ENCODE measurements at places on chromosomes 6 and 20.

GRCh38 chr6:126767711-126768110, 350.8 kb upstream of the RSPO3 start:
- no peak for DNase-seq

- DNase-seq, result no peak
Observed at GRCh38 chr20:23198815-23199214, 112.7 kb upstream of the CD93 start.

DNA sequence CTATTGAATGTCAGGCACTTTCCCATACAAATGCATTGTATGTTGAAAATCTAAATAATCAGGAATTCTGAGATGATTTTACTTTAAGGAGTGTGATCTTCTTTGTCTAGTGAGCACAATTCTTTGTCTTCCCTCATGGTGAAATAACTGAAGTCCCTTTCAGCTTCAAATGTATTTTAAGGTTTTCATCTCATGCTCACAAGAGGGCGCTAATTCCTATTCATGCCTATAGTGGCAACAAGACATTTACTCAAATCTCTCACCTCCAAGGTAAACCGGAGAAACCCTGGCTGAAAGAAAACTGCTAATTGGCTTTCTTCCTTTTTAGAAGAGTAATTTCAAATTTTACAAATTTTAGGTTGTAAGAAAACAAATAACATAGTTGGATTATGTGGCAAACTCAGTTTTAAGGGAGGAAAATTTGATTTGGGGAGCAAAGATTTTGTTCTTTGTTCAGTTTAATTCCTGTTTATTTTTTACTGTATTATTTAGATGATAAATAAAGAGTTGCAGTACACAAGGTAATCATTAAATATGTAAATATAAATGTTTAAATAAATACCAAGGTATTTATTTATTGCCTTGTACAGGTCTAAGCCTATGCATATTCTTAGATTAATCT, 69.1 kb downstream of the SLC35F1 start:
- no peak for DNase-seq

DNA sequence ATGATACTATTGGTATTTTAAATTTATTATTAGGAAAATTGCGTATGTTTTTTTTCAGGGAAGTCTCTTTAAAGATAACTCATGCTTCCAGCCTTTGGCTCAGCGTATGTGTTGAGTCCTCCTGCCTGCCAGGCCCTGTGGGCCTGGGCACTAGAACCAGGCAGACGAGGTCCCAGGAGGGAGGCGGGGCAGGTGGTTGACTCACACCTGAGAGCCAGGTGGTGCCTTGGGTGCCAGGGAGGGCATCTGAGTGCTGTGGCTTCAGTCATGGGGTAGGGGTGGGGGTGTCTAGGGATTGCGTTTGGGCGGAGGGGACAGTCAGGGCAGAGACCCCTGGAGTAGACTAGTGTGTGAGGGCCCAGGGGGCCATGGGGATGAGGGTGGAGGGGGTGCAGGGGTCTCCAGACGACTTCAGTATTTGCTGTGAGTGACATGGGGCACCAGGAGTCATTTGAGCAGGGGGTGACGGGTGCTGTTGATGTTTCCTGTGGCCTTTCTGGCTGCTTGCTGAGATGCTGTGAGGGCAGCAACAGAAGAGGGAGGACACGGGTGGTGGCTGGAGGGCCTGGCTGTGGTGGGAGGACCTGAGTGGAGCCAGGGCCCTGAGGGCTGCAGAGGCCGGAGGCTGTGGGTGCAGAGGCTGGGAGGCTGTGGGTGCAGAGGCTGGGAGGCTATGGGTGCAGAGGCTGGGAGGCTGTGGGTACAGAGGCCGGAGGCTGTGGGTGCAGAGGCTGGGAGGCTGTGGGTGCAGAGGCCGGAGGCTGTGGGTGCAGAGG, 14.8 kb upstream of the ADRM1 start:
- DNase-seq, result no peak
